ENCODE measurements at places on chromosomes 7 and 10. TPM values are rescaled to one million over a fixed set of nuclear protein-coding genes. Genes with fewer than 3 reads are reported as not detected.

CALCR gene
- not detected for total RNA-seq

NAT16 gene
- not detected for total RNA-seq

MPLKIP gene
- total RNA-seq, result 79.2 TPM

LIPK gene
- not detected for total RNA-seq

OR6V1 gene
- total RNA-seq, result not detected

CC2D2B gene
- total RNA-seq, result not detected

NME8 gene
- not detected for total RNA-seq

ACHE gene
- total RNA-seq, result 0.35 TPM

CALHM1 gene
- not detected for total RNA-seq

OR2A5 gene
- total RNA-seq, result not detected

TDRD1 gene
- total RNA-seq, result not detected

- no peak for DNase-seq
Observed at GRCh38 chr7:28762651-28763050, 195.5 kb downstream of the TRIL start.

DNA sequence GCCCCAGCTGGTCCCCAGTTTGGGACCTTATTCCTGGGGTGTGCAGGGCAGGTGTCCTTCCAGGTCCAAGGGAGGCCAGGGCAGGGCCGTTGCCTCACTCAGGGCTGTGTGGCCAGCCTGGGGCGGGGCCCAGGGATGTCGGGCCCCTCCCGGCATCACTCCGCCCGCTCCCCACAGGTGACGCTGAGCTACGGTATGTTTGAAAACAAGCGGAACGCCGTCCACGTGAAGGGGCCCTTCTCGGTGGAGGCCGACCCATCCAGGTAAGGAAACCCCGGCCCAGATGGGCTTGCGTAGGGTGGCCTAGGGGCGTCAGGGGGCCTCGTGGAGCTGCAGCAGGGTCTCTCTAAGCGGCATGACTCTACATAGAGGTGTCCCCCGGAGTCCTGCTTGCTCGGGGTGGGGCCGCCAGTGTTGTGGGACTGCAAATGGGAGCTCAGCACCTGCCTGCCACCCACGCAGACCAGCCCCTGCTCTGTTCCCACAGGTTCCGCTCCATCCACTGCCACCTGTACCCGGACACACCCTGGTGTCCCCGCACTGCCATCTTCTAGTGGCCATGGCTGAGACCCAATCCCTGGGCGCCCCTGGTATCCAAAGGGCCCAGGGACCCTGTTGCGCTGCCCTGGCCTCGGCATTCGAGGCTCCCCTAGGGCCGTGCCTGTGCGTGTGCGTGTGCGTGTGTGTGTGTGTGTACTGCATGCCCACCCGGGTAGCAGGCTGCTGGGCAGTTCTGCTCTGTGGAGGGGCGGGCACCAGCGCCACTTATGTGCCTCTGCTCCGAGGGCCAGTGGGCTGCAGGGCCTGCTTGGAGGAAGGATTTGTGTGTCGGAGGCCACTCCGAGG, 7.3 kb downstream of the LFNG start:
- no peak for DNase-seq

DNA sequence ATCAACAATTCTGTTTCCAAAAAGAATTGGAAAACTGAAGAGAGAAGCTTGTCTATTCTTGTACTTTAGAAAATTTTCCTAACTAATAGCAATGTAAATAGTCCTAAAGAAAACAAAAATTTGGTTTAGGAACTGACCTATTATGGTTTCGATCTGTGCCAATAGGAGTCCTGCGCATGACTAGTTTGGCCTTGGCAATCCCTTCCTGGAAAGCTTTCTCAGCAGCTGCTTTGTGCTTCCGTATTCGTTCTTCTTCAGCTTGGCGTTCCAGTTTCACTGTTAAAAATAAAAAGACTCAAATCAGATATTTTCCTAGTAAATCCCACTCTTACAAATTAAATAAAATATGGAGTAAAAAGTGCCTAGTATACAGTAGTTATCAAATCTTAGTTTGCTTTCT, 36.6 kb downstream of the FZD9 start:
- DNase-seq, result no peak

DNA sequence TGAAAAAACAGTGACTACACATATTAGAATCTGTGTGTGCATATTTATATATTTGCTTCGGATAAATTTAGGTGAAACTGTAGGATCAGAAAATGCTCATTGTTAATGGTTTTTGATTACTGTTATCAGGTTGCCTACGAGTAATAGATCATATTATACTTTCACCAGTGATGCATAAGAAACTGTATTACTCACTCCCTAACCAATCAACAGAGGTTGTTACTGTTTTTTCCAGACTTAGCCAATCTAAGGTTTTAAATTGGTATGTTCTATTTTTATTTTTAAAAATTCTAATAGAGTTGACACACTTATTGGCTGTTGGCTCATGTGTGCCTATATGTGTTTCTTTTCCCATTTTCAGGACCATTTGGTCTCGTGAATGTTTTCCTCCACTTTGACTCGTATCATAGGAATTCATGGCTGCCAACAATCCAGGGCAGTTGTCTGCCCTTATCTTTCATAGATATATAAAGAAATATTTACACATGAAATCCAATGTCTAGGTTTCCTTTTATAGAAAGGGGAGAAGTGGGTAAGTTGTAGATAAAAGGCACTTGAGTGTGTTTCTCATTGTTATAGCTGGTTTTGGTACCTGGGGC, 59.2 kb downstream of the ANLN start:
- DNase-seq, result no peak

DNA sequence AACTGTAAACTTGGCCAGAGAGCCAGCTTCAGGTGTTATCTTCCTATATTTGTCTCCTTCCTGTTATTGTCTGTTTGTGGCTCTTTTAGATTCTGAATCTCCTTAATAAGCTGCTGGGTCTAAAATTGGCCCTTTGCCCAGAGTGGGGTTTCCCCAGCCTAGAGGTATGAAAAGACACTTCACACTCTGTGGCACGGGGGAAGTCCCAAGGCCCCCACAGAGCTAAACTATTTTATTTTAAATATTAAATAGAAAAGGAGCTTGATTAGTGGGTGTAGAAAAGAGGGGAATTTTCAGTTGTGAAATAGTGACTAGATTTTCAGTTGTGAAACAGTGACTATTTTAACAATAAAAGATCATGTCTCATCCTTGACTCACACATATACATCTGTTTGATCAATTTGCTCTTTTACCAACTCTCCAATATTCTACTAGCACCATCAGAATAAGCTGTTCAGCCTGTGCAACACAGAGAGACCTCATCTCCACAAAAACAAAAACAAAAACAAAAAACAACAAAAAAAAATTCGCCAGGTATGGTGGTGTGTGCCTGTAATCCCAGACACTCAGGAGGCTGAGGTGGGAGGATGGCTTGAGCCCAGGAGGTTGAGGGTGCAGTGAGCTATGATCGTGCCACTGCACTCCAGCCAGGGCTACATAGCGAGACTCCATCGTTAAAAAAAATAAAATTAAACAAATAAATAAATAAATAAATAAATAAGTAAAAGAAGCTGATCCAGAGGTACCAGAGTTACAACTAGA, 24.9 kb upstream of the ADO start:
- DNase-seq, result no peak

GRCh38 chr7:98771519-98771918, 98.3 kb downstream of the TMEM130 start:
- DNase-seq, result no peak

- no peak for DNase-seq
Observed at GRCh38 chr10:17134737-17135260, 5.2 kb upstream of the CUBN start.

DNA sequence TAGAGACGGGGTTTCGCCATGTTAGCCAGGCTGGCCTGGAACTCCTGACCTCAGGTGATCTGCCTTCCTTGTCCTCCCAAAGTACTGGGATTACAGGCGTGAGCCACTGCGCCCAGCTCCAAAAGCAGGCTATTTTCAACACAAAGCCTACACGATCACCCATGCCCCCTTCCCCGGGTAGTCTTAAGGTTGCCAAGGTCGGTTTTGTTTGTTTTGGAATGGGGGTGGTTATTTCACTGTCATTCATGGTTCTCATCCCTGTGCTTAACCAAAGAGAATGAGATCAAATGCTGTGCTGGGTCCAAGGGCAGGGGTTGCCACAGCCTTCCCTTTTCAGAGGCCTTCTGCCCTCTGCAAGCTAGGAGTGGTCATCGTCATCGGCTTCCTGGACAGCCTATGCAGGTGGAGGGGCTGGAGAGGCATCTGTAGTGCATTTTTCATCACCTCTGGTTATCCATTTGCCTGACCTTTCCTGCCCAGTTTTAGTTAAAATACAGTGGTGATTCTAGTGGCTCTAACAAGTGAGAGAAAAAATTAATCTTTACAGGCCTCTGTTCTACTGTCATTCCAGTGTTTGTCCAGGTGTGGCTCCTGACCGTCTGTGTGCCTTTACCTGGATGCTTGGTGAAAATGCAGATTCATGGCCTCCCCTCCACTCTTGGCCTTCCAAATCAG, 11.4 kb downstream of the BLVRA start:
- no peak for DNase-seq

GRCh38 chr10:89392974-89393373, 551 bp downstream of the IFIT1 start:
- no peak for DNase-seq

GRCh38 chr10:82162549-82163195, 287.7 kb downstream of the NRG3 start:
- DNase-seq, result no peak

- DNase-seq, result no peak
Observed at GRCh38 chr10:46026106-46026505, 4.3 kb downstream of the NCOA4 start.

DNA sequence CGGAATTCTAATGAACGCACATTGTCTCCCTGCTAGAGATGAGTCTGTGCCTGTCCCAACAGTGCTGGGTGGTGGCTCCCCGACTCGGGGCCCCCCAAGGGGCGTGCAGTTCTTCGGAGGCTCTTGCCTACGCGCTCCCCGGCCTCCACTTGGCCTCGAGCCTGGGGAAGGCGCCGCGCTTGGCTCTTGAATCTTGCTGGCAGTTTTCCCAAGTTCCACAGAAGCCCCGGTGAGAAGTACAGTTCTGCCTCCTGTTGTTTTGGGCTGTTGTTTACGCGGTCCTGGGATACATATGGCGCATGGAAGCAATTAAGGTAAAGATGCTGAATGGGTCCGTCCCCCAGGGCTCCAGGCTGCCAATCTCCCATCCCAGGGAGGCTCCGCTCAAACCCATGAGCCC, 32.6 kb upstream of the UNCX start:
- DNase-seq, result no peak

DNA sequence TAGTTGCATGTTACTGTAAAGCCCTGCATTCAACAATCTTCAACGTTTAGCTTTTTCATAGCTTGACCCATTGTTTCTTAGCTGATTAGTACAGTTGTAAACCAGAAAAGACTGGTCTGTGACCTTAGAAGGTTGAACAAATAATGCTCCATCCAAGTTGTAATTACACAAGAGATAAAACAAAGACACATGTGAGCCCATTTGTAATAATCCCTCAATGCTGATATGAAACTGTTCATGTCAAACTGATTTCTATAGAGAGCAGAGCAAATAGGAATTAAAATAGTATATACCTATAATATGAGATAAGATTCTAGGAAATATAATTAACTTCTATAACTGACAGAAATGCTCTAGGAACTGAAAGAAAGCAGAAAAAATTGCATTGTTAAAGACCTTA, 94.7 kb upstream of the SLC25A13 start:
- no peak for DNase-seq

GRCh38 chr10:48507933-48508790, 96.7 kb downstream of the ARHGAP22 start:
- DNase-seq, result no peak

GRCh38 chr7:29957521-29958310, 31.9 kb downstream of the SCRN1 start:
- DNase-seq, result no peak

DNA sequence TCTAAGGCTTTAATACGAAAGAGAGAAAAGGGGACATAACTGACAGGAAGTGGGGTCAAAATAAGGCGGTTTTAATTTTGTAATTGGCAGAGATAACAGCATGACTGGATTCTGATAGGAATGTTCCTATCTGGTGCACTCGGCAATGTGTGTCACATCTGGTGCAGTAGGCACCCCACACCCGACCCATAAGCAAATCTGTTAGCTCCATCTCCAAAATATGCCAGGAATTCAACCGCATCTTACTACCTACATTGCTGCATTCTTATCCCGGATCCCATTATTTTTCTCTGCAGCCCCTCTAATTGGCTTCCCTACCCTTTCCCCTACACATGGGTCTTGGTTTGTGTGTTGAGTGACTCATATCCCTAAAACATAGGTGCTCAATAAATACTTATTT, 19.1 kb upstream of the GALNT11 start:
- no peak for DNase-seq

DNA sequence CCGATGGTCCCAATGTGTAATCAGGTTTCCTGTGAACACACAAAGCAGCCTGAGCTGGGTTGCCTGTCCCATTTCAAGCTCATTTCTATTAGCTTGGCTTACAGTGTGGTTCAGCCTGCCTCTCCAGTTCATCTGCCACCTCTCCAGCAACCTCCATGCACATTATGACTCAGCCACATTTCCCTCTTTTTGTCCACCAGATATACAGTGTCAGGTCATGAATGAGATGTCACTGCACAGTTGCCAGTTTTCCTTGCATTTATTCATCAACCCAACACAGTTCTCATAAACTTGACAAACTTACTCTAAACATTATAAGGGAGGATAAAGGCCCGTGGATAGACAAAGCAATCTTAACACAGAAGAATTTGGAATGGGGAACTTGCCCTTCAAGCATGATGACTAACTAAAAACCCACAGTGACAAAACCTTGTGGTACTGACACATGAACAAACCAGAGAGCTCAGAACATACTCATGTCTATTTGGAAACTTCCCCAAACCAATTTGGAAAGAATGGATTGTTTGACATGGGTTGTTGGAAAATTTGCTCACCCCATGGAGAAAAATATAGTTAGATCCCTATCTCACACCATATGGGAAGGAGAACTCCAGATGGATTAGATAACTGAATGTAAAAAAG, 2.5 kb upstream of the CFAP58 start:
- DNase-seq, result no peak

Data from PC-9 (cell line).